ENCODE measurements at places on chromosomes 7 and 10.

DNA sequence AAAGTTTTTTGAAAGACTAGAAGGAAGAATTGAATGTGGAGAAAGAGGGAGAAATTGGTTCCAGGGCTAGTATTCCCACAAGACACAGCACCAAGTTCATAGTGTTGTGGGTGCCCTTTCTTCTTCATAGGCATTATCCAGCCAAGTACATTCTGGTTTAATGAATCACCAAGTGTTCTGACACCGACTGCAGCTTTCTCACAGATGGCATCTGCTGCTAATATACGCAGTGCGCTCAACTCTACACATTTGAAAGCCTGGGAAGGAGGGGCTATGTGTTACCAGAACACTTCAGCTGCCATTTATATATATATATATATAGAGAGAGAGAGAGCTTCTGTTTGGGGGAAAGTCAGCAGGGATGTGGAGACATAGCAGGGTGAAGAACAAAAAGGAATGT is 1168.4 kb downstream of the GATA3 start:
- H3K4me1 ChIP-seq = peaks cover 20% of the 10 kb centered on the region
- DNase-seq = peak; percentile 34
- H3K27ac ChIP-seq = peak overlapping the region; percentile 89
- H3K4me3 ChIP-seq = no peak overlapping the region
- no peaks in the 10 kb centered on the region for H3K27me3 ChIP-seq

GRCh38 chr10:5159126-5159525 is 25.8 kb downstream of the AKR1C8 start:
- H3K4me1 ChIP-seq = no peaks in the 10 kb centered on the region
- H3K36me3 ChIP-seq = no peaks in the 10 kb centered on the region
- H3K4me3 ChIP-seq = no peak overlapping the region
- DNase-seq = no peak
- no peaks in the 10 kb centered on the region for H3K27me3 ChIP-seq
- no peak overlapping the region for H3K27ac ChIP-seq

DNA sequence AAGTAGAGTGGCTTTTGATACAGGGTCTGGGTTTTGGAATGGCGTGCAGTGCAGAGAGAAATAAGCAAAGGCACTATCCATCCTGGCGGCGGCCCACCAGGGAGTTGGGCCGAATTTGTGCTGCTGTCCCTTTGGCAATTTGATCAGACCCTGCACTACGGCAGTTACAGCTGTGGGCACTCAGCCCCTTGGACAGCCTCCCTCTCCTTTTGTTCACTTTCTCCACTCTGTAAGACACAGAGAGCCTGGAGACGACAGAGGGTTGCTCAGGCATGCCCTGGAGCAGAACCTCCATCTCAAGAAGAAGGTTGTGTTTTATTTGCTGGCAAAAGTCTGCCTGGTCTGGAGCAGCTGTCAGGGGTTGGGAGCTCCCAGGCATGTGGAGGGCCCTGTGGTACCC is 55.8 kb downstream of the LHPP start:
- no peak overlapping the region for H3K27ac ChIP-seq
- no peaks in the 10 kb centered on the region for H3K27me3 ChIP-seq
- no peak for DNase-seq
- no peaks in the 10 kb centered on the region for H3K4me1 ChIP-seq
- H3K36me3 ChIP-seq = no peaks in the 10 kb centered on the region

- no peaks in the 10 kb centered on the region for H3K36me3 ChIP-seq
- no peaks in the 10 kb centered on the region for H3K27me3 ChIP-seq
- no peak for DNase-seq
- no peak overlapping the region for H3K4me3 ChIP-seq
- H3K4me1 ChIP-seq = peaks cover 13% of the 10 kb centered on the region
- no peak overlapping the region for H3K27ac ChIP-seq
Observed at GRCh38 chr7:84705706-84706105, 481.1 kb downstream of the SEMA3D start.

DNA sequence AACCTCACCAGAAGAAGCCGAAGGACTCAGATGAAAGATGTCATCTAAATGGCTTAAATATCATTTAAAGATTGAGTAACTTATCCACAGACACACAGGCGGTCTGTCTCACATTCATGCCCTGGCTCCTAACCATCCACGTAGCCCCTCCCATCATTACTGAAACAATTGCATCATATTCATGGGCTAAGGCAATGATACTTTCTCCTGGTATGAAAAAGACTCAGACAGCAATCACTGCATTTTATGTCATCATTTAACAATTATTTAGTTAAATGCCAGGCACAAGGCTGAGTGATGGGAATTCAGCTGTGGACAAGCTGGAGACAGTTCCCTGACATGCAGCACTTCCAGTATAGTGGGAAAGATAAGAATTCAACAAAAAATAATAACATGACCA is 11.2 kb upstream of the TECTB start:
- H3K27me3 ChIP-seq = no peaks in the 10 kb centered on the region
- DNase-seq = no peak
- H3K4me3 ChIP-seq = no peak overlapping the region
- no peaks in the 10 kb centered on the region for H3K36me3 ChIP-seq
- H3K4me1 ChIP-seq = no peaks in the 10 kb centered on the region

DNA sequence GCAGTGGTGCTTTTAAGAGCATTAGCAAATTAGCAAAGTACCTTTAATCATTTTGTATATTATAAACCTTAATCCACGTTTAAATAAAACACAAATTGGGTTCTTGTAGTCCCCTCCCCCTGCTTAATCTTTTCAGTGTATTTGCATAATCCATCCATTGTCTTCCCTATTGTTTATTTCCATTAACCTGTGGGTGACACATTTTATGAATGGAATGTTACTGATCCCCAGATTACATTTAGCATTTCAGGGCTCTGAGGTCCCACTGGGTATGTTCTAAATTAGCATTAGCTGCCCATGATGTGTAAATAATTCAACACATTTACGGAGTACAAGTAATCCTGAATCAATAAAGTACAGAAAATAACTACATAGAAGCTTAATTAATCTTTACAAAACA is 138.4 kb upstream of the FEZF1 start:
- no peaks in the 10 kb centered on the region for H3K36me3 ChIP-seq
- DNase-seq = no peak
- H3K4me3 ChIP-seq = no peak overlapping the region
- H3K27ac ChIP-seq = no peak overlapping the region
- H3K27me3 ChIP-seq = no peaks in the 10 kb centered on the region
- no peaks in the 10 kb centered on the region for H3K4me1 ChIP-seq

DNA sequence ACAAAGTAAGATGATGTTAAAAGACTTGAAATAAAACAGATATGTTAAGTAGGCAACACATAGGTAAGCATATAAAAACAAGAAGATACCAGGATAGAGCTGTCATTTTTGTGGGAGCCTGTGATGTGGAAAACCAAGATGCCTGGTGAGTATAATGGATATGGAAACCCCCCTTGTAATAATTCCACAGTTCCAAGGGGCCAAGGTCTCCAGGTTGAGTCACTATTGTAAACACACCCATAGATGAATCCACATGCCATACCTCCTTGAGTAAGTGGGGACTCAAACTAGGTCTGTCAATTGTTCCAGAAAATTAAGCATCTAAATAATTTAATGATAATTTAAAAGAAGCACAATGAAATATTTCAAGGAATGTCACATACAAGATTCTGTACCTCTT is 15.9 kb downstream of the CAV1 start:
- DNase-seq = no peak
- H3K27me3 ChIP-seq = no peaks in the 10 kb centered on the region
- H3K4me1 ChIP-seq = peaks cover 88% of the 10 kb centered on the region
- H3K27ac ChIP-seq = no peak overlapping the region

- no peaks in the 10 kb centered on the region for H3K27me3 ChIP-seq
- H3K36me3 ChIP-seq = peaks cover 39% of the 10 kb centered on the region
- H3K27ac ChIP-seq = no peak overlapping the region
- H3K4me1 ChIP-seq = peaks cover 3% of the 10 kb centered on the region
- no peak for DNase-seq
Observed at GRCh38 chr7:96173781-96174180, 148.1 kb downstream of the SLC25A13 start.

GRCh38 chr7:2471022-2471329 is 5.2 kb downstream of the GRIFIN start:
- no peaks in the 10 kb centered on the region for H3K36me3 ChIP-seq
- H3K27ac ChIP-seq = no peak overlapping the region
- no peaks in the 10 kb centered on the region for H3K4me1 ChIP-seq
- no peaks in the 10 kb centered on the region for H3K27me3 ChIP-seq
- H3K4me3 ChIP-seq = no peak overlapping the region
